ENCODE measurements at places on chromosomes 7 and 10.

GRCh38 chr7:129222064-129222463, 2.8 kb upstream of the AHCYL2 start:
- no peak for DNase-seq

DNA sequence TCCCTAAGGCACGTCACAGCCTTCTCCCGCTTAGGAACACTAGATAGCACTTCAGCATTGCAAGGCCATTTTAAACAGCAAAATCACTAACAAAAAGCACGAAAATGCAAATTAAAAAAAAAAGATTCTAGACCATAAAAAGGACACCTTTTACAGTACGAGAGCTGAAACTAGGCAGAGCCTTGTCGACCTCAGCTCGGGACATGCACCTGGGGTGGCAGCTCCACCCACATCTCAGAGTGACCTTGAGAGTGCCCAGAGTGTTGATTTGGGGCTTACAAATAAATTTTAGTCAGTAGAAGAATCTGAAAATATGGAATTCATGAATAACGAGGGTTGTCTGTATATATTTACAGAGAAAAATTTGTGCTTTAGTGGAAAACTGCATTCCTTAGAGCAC, 1.1 kb downstream of the MRPS24 start:
- no peak for DNase-seq

GRCh38 chr10:12214763-12215218, 18.8 kb downstream of the CDC123 start:
- DNase-seq = no peak

- DNase-seq = no peak
Observed at GRCh38 chr10:13352519-13352918, 4.4 kb upstream of the SEPHS1 start.

DNA sequence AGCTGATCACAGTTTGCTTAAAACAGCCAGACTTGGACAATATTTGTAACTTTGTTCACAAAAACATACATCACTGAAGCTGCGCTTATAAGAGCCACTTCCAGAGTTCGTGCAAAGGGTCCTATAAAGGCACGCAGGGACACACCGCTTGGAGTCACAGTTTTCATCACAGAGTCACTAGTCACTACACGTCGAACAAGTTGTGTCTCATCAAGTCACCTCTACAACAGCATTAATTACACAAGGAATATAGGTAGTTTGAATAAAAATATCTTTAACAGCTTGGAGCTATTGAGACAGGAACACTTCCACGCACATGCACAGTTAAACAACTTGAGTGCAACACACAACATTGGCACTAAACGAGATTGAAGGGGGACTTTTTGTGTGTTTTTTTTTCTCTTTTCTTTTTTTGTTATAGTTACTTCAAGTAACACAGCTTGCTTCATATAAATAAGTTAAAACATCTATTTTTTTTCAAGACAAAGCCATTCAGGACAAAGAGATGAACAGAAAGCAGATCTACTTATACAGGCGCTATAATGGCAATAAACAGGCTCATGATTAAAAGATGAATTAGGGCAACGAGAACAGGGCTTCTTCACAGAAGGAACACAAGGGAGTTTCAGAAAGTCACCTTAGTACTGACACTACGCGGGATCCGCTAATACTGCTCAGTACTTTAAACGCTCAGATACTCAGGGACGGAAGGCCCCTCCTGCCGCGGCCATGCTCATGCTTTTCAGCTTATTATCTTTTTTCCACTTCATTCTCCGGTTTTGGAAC, 2.2 kb downstream of the HOXA5 start:
- no peak for DNase-seq

DNA sequence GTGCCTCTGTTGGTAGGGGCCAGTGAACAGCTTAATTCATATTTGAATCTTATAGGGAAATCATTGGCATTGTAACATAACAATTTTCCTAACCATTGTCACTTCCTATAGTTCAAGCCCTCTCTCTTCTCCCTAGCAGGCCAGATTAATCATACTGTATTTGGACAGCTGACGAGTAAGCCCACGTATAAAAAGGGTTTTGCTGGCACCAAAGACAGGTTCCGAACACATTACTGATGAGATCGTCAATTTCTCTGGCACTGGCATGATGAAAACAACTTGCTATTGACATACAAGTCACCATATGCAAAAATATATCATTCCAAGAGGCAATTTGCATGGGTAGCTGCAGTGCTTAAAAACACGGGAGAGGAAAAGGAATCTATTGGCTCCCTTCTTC, 891.1 kb upstream of the AUTS2 start:
- DNase-seq = no peak

DNA sequence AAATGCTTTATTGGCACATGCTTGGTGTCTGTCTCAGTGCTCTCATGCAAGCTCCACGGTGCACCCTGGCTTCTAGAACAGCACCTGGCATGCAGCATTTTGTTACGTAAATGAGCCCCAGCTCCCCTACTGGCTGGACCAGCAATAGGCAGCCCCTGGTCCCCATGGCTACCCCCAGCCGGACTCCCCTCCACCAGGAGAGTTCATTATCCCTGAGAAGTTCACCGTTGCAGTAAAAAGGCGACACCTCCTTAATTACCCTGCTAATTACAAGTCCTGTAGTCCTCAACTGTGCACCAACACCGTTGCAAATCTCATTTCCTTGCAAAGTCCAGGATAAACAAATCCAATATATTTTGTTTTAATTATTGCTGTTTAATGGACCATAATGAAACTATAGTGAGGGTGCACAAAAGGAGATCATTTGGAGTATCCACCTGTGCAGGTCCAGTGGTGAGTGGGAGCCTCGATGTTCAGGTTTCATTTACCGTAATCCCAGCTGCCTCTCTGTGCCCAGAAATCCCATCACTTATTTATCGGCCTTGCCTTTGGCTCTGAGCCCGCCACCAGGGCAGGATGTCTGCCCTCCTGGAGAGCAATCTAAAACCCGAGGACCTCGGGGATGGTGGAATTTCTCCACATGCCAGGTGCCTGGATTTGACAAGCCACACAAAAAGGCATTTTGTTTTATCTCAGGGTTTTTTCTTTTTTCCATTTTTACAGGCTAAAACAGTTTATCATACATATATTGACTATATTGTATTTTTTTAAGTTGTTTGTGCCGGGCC, 12.8 kb upstream of the DRGX start:
- DNase-seq = no peak

- DNase-seq = no peak
Observed at GRCh38 chr10:94324609-94325233, 38.0 kb downstream of the NOC3L start.

DNA sequence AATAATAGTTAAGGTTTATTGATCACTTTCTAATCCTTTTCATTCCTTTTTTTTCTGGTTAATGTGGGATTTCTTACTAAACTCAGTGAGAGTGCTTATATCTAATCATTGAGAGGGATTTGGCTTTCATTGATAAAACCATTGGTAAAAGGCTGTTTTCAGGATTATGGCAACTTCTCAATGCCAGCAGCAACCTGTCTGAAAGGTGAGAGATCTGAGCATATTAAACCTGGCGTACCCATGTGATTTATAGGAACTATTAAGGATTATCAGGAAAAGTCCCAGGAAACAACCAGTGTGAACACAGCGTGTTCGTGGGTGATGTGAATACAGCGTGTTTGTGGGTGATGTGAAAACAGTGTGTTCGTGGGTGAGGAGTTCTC, 65.9 kb downstream of the PDIA4 start:
- DNase-seq = no peak

DNA sequence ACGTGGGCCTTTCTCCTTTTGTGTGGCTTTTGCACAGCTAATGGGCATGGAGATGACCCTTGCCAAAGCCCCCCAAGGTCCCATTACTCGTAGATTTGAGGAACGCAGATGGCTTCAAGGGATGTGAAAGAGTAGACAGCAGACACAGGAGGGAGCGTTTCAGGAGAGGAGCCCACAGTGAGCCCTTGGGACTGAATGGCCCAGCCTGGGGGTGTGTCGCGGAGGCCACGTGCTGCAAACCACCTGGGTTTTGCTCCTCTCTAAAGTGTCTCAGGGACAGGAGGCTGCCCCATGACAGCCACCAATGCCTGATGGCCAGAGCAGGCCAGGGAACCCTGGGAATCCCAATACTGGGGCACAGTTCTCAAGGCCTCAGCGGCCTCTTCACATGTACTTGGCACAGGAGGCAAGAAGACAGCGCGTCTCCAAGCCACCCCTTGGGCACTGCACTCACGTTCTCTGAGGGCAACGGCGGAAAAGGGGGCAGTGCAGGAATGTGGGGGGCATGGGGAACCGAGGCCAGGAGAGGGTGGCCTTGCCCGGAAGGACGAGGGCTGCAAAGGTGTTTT, 185.2 kb downstream of the WDR37 start:
- no peak for DNase-seq

GRCh38 chr7:94251-94801, 98.0 kb upstream of the FAM20C start:
- DNase-seq = no peak

- no peak for DNase-seq
Observed at GRCh38 chr7:135758531-135758932, 9.9 kb upstream of the FAM180A start.
